ENCODE measurements at places on chromosomes 11 and 22.
A peak's percentile ranks its signal among the peaks of the same experiment; 100 is the strongest.

- peak; percentile 65 for DNase-seq
These were observed 37.9 kb upstream of the PRR5 start for GRCh38 chr22:44664149-44664548.

- no peak for DNase-seq
These were observed 1.1 kb downstream of the OSBP start for GRCh38 chr11:59614277-59615119.

DNA sequence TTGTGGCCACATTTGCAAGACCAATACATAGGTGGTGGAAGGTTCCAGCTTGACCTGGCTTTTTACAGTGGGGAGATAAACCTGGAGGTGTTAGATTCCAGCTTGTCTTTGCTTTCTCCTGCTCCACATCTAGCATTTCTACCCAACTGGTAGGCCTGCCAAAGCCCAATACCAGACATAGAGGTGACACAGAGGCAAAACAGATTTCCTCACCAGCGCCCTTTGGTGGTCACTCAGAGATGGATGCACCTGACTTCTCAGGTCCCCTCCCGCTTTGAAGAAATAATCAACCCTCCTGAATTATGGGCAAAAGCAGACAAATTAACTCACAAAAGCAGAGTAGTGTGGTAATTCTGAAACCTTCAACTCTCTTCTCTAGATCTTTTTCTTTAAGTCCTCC, 1356.2 kb downstream of the FAM181B start:
- no peak for DNase-seq

- DNase-seq, result peak; percentile 56
These were observed 3.1 kb downstream of the ASRGL1 start for GRCh38 chr11:62340269-62340901.

- no peak for DNase-seq
These were observed 7.3 kb downstream of the CD6 start for GRCh38 chr11:60978546-60979380.

DNA sequence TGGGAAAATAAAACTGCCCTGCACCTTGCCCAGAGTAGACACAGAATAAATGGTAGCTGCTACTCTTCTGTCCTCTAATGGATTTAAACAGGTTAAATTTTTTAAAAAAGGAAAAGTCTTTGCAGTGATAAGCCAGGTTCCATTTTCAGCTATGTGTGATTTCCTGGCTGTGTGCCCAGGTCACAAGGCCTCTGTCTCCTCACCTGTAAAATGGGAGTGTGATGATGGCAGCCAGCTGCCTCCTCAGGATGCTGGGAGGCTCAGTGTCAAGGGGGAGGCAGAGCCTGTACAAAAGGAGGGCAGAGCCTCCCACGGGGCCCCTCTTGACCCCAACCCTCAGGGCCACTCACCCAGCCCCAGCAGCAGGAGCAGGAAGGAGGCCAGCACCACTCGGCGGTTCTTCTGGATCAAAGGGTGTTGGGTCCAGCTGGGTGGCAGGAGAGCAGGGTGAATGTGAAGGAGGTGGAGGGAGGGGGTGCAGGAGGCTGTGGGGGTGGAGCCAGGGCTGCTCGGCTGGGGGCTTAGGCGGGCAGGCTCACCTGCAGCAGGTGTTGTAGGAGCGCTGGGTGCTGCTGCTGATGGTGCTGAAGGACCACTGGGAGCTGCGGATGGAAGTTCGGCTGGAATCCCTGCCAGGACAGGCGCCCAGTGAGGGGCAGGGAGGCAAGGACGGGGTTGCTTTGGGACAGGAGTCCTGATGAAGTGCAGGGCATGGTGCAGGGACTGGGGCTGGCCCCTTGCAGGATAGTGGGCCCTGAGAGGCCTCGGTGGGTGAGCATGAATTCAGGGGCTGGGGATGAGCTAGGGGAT, 1.9 kb downstream of the TMEM134 start:
- no peak for DNase-seq

DNA sequence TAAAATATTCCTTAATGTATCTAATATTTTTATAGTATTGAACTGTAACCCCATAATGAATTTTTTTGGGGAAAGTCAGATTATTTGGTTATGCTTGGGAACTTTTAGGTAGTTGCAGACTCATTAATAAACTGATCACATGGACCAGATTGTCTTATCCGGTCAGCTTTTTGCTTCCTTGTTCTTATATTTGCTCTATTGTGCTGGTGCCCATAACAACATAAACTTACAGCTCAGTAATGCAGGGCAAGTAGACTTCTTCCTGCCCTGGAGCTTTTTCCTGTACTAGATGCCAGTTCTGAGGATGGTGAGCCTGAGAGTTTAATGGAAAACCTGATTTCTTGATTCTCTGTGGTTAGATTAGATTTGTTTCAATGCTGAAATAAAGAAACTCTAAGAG, 53.2 kb downstream of the MTMR3 start:
- no peak for DNase-seq

GRCh38 chr11:34827228-34827627, 89.0 kb downstream of the APIP start:
- DNase-seq, result no peak

- DNase-seq, result no peak
These were observed 51.1 kb downstream of the CLMP start for GRCh38 chr11:123143921-123144320.

DNA sequence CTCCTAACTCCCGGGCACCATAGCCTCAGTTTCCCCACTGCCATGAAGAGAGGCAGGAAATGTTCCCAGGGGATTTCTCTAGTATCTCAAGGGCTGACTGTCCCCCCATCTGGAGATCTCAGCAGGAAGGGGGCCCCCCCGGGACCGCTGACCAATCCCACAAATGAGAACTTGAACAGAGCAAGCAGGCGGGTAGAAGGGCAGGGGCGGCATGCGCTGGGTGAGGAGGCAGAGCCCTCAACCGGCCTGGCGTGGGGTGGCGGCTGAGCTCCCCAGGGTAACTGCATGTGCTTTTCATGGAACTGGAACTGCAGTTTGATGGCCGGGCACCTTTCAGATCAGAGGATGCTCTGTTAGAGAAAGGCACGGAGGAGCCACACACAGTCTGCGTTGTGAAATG, 144.5 kb downstream of the CTTN start:
- no peak for DNase-seq

DNA sequence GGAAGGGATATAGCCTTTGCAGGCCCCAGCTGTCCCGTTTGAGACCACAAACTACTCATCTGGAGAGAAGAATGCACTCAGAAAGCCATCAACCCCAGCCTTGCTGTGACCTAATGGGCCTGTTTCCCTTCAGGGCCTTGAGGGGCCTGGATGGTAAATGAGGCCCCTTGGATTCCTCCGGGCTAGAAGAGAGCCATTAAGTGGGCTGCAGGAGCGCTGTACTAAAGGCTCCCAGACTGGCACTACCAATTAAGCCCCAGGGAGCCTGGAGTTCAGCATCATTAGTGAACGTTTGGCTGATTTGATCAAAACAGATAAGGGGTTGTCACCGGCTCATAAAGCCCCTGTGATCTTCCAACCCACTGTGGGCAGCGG, 23.0 kb downstream of the CD5 start:
- DNase-seq, result peak; percentile 93

GRCh38 chr22:35604621-35605368, 12.3 kb downstream of the MB start:
- no peak for DNase-seq

DNA sequence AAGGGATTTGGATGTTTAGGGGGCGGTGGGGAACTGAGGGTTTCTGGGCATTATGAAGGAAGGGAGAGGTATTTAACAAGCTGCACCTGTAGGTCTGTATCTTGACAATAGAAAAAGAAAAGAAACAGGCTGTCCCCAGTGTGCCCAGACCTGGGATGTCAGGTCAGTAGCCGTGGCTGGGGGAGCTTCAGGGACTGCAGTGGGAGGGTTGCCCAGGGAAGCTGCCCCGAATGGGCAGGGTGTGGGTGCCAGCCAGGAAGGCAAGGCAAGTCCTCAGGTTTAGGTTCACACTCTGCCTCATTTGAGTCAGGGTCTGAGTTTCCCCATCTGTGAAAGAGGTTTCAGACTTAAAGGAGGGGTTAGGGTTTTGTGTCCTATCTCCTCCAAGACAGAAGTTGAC, 1.5 kb downstream of the INPP5J start:
- DNase-seq, result no peak

- peak; percentile 73 for DNase-seq
These were observed 23.5 kb upstream of the PICK1 start for GRCh38 chr22:38033522-38034277.

DNA sequence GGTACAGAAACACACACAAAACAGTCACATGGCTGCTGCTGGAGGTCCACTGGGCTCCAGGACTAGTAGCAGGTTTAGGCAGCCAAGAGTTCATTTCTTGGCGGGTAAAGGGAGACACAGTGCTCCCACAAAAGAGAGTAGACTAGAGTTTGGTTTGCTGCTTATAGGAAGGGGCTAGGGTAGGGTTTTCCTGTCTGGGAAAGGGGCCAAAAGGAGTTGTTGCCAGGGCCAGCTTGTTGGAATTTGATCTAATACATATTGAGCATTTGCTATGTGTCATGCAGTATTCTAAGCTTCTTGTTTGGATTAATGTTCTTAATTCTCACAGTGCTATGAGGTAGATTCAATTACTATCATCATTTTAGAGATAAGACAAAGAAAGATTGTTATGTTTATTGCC, 195.1 kb upstream of the PLET1 start:
- no peak for DNase-seq

DNA sequence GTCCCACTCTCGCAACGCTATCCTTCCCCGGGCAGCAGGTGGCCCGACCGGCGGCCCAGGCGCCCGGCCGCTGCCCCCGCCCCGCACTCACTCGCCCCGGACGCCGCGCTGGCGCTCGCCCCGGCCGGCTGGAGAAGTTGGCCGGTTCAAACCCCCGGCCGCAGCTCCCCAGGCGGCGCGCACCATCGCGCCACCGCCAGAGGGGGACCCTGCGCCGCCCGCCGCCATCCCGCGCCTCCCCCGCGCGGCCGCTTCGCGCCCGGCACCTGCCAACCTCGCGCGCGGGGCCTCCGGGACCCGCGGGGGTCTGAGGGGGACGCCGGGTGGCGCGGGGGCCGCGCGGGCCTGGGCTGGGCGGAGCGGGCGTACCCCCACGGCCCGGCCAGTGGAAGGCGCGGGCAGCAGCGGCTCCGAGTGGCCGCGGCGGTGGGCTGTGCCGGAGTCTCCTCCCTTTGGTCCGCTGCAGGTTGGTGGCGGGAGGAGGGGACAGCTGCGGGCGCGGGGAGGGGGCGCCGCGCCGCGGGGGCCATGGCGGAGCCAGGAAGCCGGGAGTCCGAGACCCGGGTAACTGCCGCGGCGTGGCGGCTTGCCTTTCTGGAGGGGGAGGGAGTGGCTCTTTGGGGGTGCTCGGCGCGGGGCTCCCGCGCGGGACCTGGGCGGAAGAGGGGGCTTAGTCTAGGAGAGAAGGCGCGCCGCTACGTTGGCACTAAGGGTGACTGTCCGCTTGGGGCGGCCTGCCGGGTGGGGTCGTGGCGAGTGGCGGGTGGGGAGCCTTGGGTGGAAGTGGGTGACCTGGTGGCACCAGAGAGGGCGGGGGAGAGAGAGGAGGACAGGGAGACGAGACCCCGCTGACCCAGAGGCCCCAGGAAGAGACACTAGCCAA, at the start of the genes MPST and TST:
Gene MPST (plus strand): TSS at position 434 of the 883 bp plus-strand sequence. CDS start 95 bp downstream, at position 529.
Gene TST (minus strand): TSS at position 139 of the 883 bp plus-strand sequence. CDS start 715 bp downstream, outside the sequence.
- DNase-seq, result peak; percentile 92

DNA sequence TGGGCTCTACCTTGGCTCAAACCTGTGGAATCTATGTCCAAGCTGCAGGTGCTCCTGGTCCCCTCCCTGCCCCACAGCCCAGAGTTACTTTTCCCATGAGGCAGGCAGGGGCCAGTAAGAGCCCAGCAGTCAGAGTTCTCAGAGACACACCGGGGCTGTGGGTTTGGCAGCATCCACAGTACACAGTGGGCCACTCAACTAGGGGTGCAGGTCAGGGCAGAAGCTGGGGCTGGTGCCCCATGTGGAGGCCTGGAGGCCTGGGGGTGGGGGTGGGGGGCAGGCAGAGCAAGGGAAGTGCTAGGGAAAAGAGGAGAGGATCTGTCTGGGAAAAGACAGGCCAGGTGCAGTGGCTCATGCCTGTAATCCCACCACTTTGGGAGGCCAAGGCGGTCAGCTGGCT, 2.5 kb downstream of the UPK2 start:
- DNase-seq, result no peak

DNA sequence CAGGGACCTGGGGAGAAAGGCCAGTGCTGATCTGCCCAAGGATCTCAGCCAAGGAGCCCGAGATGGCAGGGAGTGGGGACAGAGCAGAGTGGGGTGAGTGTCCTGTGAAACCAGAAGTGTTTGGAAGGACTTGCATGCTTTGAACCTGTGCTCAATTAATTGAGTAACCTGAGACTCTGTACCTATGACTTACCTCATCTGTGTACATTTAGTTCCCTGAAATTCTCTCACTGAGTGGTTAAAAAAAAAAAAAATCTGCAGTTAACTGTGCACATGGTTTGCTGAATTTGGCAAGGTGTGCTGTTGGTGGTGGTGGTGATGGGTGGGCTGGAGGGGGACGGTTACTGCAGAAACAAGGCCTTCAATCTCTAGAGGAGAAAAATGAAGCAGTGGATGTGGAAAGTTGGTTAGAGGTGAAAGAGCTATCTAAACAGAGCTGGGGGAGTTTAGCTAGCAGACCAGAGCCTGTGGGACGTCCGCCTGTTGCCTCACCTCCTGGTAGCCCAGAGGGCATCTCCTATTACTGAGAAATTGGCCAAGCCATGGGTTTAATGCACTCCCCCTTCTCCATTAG, 8.3 kb upstream of the SORL1-AS1 start:
- no peak for DNase-seq

DNA sequence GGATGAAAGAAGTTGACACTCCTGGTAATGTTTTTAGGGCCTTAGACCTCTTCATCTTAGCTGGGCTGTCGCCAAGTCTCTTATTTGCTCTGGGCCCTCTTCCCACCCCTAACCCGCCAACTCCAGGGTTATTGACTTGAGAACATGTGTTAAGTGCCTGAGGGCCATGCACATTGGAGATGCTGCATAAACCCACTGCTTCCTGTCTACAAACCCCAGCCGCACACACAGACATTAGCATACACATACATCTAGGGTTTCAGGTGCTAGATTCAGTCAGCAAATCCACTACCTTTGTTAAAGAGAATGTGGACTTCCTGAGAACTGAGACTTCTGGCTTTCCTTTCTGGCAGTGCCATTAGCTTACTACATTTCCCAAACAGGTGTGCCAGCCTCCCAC, 817 bp downstream of the PANX3 start:
- no peak for DNase-seq

- no peak for DNase-seq
These were observed 304.8 kb upstream of the DDI1 start for GRCh38 chr11:103731670-103732069.

DNA sequence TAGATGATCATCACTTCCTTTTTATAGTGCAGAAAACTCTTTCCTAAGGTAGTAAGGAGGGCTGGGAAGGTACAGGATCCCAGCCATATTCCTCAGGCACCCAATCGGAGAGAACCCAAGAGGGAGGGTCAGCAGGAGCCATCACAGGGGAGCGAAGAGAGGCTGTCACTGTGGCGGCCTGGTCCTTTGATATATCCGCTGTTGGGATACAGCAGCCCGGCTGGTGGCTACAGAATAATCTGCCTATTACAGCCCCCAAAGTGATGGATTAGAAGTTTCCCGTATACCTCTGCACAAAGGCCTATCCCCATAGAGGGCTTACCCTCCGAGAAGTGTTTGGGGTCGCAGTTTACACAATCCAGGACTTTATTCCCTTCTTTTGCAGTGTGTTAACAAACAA, 48.5 kb downstream of the OR4D9 start:
- DNase-seq, result no peak
